Renal pelvis (tissue), 12 donors: ENCODE measurements at places on chromosomes 16 and 17. TPM values are rescaled to one million over a fixed set of nuclear protein-coding genes. Genes with fewer than 3 reads are reported as not detected.

NPW gene
- polyA plus RNA-seq = 4.5 TPM

CDH13 gene
- 8.2 TPM for polyA plus RNA-seq

MT1H gene
- 18.4 TPM for polyA plus RNA-seq

MT1F gene
- polyA plus RNA-seq = 66.4 TPM

YBX2 gene
- polyA plus RNA-seq = 4.2 TPM

TM4SF5 gene
- polyA plus RNA-seq = 3.7 TPM

RSKR gene
- polyA plus RNA-seq = 31.7 TPM

SRL gene
- 1.2 TPM for polyA plus RNA-seq

CRHR1 gene
- 0.27 TPM for polyA plus RNA-seq

ZNF207 gene
- 270 TPM for polyA plus RNA-seq

MT1G gene
- polyA plus RNA-seq = 30.1 TPM
